ENCODE measurements at places on chromosomes 2 and 18.

- no peak for DNase-seq
These were observed 1.4 kb downstream of the PSME4 start for GRCh38 chr2:53969285-53969967.

DNA sequence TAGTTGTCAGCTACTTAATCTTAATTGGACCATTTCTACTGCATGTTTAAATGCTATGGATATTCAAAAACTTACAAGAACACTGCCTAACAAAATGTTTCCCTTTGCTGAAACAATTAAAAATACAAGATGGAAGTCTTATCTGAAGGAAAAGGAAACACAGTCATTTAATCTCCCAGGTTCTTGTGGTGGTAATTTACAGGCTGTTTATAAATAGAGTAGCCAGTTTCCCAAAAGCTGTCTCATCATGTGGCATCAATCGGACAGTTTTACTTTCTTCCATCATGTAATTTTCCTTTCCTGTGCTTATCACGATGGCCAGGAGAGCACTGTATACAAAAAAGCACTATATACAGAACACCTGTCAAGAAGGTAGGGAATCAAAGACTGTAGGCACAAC lies 368.1 kb downstream of the ZEB2 start:
- no peak for DNase-seq

DNA sequence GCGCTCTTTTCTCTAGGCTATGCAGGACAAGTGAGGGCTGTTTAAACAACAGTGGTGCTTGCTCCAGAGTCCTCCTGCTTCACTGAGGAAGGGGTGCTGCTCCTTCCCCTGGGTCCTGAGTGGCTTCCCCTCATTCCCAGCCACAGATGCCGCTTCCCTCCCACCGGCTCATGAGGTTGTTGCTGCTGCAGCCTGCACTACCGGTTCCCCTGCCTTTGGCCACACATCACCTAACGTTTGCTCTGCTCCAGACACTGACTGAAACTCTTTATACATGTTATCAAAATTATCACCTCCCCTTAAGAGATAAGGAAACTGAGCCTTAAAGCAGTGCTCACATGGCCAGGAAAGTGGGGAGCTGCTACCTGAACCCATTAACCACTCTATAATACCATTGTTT lies 130.8 kb upstream of the LGALSL start:
- DNase-seq, result no peak

GRCh38 chr2:223860809-223861738 lies 23.7 kb upstream of the AP1S3 start:
- DNase-seq, result no peak

- no peak for DNase-seq
These were observed 52.2 kb upstream of the KCNH7 start for GRCh38 chr2:162890690-162891311.

- no peak for DNase-seq
These were observed 23.4 kb downstream of the RAMP1 start for GRCh38 chr2:237882510-237883481.

- DNase-seq, result no peak
These were observed 640.2 kb upstream of the SYT4 start for GRCh38 chr18:43917520-43917919.

DNA sequence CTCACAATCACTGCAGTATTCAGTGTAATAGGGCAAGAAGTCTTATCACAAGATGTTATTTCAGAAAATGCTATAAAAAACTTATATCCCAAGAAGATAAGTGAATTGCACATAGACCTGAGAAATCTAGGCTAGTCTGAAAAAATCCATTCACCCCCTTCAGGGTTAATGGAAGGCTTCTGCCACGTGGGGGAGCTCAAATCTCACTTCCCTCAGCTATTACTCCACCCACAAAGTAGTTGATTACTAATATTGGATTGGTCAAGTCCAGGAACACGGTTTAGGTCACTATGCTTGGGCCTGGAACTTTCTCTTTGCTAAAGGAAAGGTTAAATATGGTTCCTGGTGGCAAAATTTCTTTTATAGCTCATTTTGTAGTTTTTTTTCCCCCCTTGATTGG lies 51.2 kb upstream of the ADAM23 start:
- DNase-seq, result no peak

DNA sequence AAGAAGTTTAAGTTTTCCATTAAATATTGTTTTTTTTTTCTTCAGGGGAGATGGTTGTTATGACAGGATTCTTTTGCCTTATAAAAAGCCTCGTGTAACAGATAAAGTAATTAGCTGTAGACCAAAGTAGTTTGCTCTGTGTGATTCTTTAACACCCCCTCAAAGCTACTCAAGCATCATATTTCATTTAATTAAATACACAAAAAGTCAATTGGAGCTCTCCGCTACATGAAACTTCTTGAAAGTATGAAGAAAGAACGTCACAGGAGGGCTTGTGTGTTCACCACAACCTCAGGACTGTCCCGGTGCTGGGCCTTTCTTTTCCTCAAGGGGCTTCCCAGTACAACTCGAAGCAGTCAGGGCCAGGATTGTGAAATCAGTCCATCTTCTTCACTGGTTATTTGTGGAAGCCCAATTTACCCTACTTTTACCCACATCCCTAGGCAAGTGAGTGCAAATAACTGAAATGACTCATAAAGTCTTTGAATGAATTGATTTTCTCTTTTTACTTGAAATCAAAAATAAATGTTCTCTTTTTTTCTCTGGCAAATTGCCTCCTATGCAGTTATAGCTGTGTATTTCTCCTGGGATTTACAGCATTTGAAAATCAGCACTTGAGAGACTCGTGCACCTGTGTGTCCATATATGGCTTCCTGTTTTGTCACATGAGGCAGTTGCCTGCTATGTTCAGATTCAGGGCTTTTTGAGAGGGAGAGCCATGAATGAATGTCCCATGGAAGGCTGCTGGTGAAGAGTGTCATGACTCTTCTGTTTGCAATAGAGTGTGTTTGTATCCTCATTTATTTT lies 48.6 kb downstream of the LINC00305 start:
- no peak for DNase-seq

GRCh38 chr2:127044165-127044718 lies 62.7 kb downstream of the BIN1 start:
- DNase-seq, result no peak

DNA sequence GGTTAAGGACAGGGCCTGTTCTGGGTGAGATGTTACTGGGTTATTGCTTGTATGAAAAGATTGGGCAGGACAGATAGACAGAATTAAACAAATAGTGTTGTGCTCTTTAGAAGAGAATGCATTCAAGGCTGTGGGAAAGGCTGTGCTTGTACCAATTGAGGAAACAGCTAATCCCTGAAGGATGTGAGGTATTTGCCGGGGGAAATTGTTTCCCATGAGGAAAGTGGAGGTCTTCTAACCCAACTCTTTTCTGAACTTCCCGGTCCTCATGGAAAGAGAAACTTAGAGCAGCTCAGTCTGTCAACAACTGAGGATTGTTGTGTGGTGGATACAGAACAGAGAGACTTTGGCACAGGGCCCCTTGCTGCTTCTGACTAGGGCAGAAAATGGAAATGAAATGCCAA lies 9.5 kb downstream of the SLC1A4 start:
- DNase-seq, result no peak

DNA sequence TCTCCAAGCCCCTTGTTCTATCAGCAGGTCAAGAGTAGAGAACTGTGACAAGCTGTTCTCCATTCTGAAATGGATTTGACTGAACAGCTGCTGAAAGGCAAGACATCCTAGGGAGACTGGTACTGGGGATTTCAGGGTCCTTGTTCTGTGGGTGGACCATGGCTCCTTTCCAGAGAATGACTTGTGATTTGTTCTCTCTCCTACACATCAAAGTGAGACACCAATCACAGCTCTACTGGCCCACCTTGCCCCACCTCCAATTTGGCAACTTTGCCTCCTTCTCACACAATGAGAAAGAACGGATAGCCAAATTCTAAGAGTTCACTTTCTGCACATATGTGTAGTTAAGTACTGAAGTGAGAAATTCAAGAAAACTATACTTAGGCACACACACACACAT lies 67.4 kb downstream of the BCL11A start:
- no peak for DNase-seq

GRCh38 chr18:7957297-7957696 lies 390.2 kb downstream of the PTPRM start:
- DNase-seq, result no peak

All from CD4-positive, alpha-beta T cell treated with Interleukin-15 for 1 hour (primary cell).